Left ventricle myocardium superior (tissue), 1 donor: ENCODE measurements at places on chromosomes 5 and 9. TPM values are rescaled to one million over a fixed set of nuclear protein-coding genes. Genes with fewer than 3 reads are reported as not detected.

GRCh38 chr9:112028242-112029221 is 131.9 kb downstream of the UGCG start:
- no peak for DNase-seq

GRCh38 chr9:4740388-4740637 is 689 bp downstream of the AK3 start:
- no peak for DNase-seq

DNA sequence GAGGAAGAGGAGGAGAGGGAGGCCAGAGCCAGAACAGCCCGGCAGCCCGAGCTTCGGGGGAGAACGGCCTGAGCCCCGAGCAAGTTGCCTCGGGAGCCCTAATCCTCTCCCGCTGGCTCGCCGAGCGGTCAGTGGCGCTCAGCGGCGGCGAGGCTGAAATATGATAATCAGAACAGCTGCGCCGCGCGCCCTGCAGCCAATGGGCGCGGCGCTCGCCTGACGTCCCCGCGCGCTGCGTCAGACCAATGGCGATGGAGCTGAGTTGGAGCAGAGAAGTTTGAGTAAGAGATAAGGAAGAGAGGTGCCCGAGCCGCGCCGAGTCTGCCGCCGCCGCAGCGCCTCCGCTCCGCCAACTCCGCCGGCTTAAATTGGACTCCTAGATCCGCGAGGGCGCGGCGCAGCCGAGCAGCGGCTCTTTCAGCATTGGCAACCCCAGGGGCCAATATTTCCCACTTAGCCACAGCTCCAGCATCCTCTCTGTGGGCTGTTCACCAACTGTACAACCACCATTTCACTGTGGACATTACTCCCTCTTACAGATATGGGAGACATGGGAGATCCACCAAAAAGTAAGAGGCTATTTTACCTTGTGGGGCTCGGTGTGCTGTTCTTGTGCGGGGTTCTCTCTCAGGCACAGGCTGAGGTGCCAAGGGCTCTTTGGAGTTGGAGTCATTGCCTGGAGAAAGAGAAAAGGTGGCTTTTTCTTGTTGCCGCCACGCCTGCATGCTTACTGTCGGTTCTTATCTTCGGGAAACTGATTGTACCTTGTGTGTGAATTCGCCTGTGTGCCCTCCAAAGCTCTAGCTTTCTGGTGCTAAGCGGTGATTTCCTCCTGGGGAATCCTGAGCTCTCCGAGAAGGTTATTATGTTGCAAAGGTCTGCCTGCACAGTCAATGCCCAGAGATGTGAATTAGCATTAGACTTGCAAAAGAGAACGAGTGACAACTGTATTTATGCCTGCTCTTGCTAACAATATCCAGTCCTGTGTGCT is at the start of gene ISL1:
TSS of gene ISL1 (plus strand) at position 318 of the 991 bp plus-strand sequence. CDS start at position 542, 224 bp downstream.
- peak; percentile 36 for DNase-seq

The FLT4 gene
- 8.0 TPM for total RNA-seq

The CAST gene
- total RNA-seq, result 523 TPM

DNA sequence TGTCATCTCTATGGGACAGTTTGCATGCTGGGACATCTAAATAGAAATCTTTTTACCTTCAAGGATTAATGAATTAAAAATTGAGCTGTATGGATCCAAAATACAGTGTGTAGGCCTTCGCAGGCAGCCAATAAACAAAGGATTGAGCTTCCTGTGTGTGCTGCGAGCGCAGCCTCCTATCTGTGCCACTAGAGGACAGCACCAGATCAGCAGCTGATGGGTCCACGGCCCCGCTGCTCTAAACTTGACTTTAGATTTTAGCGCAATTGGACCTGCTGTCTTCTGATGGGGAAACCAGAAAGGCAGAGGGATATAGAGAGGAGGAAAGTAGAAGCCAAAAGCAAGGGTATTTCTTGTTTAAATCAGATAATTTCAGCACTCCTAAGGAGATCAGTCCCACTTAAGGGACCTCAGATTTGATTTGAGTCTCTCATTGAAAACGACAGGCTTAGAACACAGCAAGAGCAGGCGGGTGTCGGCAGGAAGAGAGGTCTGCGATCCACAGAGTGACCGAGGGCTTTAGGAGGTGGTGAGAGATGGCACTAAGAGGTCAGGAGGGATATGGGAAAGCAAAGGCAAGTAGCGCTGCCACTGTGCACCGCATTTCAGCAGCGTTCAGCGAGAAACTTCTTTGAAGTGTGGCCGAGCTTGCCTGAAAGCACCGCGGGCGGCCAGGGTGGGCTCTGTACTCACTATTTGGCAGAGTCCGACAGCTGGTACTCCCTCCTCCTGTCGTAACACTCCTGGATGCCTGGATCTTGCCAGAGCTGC is 214.3 kb downstream of the GNA14 start:
- DNase-seq, result peak; percentile 68
